ENCODE measurements at places on chromosomes 3 and 15.

GRCh38 chr3:105846809-105847208 lies 22.0 kb downstream of the CBLB start:
- DNase-seq: no peak

DNA sequence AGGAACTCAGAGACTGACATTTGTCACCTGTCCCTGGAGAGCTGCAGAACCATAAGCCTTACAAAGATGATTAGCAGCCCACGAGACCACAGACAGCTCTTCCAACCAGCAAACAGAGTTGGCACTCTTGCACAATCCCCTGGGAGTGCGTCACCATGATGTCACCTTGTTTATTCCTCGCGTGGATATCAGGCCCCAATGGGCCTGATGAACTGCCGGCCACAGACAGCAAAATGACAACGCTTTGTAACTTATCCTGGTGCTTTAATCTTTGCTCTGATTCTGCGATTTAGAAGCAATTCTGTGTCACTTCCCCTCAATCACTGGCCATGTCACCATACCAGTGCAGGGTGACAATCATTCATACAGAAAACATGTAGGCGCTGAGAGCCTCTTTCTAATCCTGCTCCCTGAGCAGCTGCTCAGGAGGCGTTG lies 89.2 kb downstream of the TAMM41 start:
- DNase-seq: peak; percentile 54

GRCh38 chr15:25525741-25526140 lies 86.9 kb upstream of the UBE3A start:
- peak; percentile 55 for DNase-seq

- DNase-seq: no peak
These were observed 32.6 kb downstream of the HMCES start for GRCh38 chr3:129311054-129311902.

DNA sequence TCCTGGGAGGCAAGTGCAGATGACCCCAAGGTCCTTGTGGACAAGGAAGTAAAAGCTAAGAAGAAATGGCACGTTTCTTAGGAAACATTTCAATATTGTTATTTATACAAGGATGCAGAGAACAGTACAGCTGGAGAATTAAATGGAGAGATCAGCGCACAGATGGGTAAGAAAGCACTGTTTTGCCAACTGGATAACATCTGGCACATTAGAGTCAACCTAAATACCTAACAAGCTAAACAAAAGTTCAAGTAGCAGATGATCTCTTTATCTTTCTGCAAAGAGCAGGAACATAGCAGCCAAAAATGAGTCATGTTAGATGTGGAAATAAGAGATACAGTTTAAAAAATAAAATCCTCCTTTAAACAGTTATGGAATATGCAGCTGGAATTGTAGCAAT lies 15.7 kb upstream of the DPPA4 start:
- DNase-seq: no peak

DNA sequence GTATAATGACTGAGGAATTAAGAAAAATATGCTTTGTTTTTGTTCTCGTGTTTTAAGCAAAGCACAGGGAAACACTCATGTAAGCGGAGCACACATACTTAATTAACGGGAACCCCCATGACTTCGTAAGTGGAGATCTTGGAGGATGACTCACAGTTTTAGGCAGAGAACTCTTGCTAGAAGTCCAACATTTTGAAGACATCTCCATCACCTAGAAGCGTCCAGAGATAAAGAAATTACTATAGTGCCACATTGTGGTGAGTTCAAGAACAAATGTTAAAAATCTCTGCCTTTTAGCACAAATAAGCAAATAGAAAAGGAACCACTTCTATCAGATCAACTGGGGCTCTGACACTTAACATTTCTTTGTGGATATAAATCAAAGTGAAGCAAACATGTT lies 194.1 kb upstream of the ARHGEF26 start:
- DNase-seq: peak; percentile 81

GRCh38 chr3:64170270-64170669 lies 55.0 kb downstream of the PRICKLE2 start:
- no peak for DNase-seq

DNA sequence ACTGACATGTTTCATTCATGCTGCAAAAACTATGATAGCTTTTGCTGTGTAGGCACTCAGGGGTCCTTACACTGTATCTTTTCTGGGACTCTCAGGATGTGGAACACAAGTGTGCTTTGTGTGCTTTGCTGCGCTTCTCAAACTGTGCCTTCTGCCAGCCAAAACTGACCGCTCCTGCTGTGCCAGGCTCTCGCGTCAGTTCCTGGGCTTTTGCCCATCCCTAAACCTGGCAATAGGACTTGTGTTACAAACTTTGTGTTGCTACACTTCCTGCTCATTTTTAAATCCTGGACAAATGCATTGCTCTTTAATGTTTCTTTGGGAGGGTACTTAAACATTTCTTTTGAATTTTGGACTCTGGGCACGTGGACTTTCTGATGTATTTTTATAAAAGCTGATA lies 60.3 kb downstream of the DIPK2A start:
- DNase-seq: peak; percentile 43

DNA sequence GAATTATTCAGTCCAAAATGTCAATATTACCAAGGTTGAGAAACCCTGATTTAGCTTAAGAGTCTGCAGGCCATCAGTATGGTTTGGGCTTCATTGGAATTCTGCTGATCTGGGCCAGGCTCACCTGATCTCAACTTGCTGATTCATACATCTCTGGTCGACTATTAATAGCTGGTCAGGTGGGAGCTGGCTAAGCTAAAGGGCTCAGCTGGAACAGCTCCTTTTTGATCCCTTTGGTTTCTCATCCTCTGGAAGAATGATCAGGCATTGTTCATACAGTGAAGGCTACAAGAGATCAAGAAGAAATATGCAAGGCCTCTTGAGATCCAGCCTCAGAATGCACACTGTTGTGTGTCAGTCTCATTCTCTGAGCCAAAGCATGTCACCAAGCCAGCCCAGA lies 123.3 kb upstream of the MME start:
- no peak for DNase-seq

DNA sequence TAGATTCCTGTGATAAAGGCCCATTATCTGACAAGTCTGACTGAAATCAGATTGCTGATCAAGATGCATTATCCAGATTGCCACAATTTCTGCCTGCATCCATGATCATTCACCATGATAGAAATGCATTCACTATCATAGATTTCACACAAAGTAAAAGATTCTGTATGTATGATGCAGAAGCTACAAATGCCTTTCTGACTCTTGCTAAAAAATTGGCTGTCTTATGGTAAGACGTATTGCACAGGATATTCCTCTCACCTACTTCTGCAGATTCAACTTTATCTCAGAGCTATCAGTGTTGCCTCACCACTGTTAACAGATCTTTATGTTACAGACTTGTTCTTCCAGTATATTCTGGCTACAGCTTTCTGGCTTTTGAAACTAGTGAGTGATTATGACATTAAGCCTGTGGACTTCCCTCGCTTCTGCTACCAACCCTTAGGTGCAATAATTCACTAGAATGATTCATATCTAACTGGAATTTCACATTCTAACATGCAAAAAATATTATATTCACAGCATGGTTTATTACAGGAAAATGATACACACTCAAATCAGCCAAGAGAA lies 955.3 kb downstream of the EPHA3 start:
- no peak for DNase-seq

DNA sequence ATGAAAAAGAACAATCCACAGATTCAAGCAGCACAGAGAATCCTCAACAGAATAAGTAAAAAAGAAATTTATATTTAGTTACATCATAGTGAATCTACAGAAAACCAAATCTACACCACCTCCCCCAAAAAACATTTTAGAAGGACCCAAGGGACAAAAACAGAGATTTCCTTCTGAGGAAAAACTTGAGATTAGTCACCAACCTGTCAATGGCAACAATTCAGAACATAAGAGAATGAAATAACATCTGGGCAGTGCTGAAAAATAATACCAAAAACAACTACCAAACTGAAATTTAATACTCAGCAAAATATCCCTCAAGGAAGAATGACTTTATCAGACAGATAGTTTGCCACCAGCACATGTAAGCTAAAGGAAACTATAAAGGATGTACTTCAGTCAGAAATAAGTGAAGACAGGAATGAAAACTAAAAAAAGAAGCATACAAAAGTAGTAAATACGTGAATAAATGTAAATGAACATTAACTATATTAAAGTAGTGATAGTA lies 260.7 kb downstream of the ULK4 start:
- peak; percentile 5 for DNase-seq
